ENCODE measurements at places on chromosomes 16 and 17.

DNA sequence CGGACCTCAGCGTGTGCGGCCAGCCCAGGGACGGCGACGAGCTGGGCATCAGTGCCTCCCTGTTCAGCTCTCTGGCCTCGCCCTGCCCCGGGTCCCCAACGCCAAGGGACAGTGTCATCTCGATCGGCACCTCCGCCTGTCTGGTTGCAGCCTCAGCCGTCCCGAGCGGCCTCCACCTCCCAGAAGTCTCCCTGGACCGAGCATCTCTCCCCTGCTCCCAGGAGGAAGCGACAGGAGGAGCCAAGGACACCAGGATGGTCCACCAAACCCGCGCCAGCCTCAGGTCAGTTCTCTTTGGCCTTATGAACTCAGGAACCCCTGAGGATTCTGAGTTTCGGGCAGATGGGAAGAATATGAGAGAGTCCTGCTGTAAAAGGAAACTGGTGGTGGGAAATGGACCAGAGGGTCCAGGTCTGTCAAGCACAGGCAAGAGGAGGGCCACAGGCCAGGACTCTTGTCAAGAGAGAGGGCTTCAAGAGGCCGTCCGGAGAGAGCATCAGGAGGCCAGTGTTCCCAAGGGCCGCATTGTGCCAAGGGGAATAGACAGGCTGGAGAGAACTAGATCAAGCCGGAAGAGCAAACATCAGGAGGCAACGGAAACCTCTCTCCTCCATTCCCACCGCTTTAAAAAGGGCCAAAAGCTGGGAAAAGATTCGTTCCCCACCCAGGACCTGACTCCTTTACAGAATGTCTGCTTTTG, 825 bp downstream of the HASPIN start:
- no peak for DNase-seq

DNA sequence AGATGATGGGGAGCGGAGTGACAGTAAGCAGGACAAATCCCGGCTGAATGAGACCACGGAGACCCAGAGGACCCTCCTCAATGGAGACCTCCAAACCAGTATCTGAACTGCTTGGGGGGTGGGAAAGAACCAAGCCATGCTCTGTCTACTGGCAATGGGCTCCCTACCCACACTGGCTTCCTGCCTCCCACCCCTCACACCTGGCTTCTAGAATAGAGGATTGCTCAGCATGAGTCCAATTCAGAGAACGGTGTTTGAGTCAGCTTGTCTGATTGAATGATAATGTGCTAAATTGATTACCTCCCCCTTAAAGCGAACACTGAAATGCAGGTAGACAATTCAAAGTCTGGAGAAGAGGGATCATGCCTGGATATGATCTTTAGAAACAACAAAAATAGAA, 5.5 kb downstream of the SSTR2 start:
- DNase-seq: no peak

GRCh38 chr17:79411419-79411818, 199.4 kb downstream of the RBFOX3 start:
- DNase-seq: no peak

DNA sequence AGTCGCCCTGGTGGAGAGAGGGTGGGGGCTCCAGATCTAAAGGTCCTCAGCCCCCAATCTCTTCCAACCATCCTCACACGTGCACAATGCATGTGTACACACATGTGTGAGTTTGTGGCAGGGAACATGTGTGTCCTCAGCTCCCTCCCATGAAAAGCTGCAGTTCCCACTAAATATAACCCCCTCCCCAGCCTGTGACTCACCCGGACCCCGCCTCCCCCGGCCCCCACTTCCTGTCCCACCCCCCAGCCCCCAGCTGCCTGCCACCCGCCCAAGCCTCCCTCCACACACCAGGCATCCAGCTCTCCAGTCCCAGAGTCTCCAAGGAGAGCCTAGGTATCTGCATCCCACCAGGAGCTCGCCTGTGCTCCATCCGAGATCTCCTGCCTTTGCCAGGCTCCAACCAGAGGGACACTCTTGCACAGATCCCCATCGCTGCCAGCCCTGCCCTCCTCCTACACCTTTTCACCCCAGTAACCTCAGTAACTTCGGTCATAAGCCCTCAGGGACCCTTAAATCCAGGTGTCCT, 3.9 kb downstream of the DLG4 start:
- DNase-seq: peak; percentile 54

DNA sequence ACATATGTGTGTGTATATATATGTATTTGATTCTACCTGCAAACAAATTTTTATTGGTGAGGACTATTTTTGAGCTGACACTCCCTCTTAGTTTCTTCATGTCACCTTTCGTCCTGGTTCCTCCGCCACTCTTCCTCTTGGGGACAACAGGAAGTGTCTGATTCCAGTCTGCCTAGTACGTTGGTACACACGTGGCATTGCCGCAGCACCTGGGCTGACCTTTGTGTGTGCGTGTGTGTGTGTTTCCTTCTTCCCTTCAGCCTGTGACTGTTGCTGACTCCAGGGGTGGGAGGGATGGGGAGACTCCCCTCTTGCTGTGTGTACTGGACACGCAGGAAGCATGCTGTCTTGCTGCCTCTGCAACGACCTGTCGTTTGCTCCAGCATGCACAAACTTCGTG, 29.4 kb upstream of the CACNG5 start:
- DNase-seq: no peak

DNA sequence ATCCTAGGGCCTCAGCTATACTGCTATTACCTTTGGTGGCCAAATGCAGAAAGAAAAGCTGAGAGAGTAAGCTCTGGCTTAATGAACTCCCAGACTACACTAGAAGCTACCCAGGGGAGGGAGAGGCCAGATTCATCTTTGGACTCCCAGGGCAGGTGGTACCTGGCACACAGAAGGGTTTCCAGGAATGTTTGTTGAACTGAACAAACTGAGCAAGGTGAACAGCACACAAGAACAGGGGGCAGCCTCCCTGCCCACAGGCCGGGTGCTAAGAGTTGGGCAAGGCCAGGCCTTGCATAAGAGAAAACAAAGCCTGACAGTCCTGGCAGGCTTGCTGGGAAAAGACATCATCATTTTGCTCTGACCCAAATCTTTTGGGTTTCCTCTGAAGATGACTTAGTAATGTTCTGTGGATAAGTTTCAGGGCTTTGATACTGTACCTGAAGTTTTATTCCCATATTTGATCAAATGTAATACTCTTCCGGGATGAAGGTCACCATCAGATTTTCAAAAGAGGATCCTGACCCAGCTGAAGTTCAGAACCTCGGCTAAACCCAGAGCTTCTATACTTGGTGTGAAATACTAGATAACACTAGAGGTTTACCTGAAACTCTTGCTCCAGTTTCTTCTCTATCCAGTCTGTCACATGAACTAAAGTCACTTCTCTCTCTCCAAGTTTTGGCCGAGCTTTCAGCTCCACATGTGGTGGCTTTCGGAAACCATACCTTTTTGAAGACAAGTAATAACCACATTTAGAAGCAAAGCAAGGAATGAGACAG, 20.5 kb upstream of the ERN1 start:
- no peak for DNase-seq

DNA sequence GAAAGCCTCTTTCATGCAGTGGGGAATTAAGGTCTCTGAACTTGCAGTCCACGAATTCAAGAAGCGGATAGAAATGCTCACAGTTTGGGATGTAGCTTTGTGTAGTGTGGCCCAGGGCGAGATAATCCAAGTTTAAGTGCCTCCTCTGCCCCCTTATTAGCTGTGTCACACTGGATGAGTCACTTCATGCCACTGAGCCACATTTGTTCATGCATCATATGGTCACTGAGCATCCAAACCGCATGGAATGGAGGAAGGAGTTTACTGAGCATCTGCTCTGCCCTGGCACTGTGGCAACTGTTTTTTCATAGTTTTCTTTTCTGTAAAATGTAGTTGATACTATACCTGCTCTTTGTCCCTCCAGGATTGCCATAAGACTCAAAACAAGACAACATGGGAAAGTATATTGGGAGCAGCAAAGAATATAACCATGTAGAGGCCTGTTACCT, 15.1 kb upstream of the DHX8 start:
- DNase-seq: peak; percentile 91

DNA sequence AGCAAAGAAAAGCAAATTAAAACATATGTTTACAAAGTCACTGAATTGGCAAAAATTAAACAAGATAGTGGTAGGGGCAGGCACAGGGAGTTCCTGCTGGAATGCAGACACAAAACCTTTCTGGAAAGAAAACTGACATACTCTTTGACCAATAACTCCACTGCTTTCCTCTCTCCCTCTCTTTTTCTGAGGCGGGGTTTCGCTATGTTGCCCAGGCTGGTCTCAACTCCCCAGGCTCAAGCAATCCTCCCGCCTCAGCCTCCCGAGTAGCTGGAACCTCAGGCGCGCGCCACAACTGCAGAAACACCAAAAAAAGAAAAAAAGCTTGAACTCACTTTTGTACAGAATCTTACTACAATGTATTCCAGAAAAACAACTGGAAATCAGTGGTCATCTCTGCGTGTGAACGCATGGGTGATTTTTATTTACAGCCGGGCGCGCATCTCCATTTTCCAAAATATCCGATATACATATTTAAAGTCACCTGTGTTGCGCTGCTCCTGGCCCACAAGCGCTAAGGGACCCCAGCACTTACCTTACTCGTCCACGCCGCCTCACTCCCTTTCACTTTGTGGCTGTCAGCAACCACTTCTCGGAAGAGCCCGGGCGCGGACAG, 480 bp downstream of the TXNL4B start:
- DNase-seq: peak; percentile 74

- peak; percentile 78 for DNase-seq
These were observed 7.0 kb downstream of the CORO6 start for GRCh38 chr17:29615492-29616299.

GRCh38 chr17:39238311-39238972, 12.7 kb upstream of the STAC2 start:
- DNase-seq: peak; percentile 42

GRCh38 chr16:26645614-26646013, 421.1 kb upstream of the C16orf82 start:
- DNase-seq: no peak

- DNase-seq: no peak
These were observed 170.0 kb downstream of the ENGASE start for GRCh38 chr17:79244665-79245064.

DNA sequence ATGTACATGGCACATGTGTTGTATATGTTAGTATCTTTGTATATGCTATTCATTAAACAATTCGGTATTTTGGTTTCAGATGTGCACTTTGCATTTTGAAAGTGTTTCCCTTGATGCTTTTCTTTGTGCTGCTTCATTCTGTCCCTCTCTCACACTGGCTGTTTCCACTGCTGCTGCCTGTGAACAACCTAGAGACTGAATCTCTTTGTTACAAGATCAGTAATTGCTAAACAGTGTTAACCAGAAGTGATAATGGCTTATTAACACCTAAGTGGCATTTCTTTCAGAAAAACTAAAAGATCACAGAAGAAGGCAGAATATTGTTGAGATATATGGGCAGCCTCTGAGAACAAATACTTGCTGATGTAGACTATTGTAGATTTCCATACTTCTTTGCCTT, 84.7 kb downstream of the KIF2B start:
- DNase-seq: no peak

DNA sequence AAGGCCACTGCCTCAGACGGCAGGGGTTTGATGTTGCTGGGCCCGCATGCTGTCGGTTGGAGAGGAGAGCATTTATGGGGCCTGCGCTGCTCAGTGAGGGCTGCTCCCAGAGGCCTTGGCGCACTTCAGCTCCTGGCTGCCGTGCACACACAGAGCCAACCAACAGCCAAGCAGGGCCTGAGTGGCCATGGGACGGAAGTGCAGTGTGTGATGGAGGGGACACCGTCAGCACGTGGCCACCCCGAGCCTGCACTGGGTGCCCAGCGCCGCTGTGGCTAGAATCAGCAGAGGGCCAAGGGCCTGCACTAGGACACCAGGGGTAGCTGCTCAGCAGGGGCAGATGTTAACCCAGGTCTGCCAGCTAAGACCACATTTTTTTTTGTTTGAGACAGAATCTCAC, 21.8 kb downstream of the KLHL36 start:
- DNase-seq: no peak

GRCh38 chr17:32523827-32524552, 37.2 kb downstream of the CDK5R1 start:
- DNase-seq: no peak

DNA sequence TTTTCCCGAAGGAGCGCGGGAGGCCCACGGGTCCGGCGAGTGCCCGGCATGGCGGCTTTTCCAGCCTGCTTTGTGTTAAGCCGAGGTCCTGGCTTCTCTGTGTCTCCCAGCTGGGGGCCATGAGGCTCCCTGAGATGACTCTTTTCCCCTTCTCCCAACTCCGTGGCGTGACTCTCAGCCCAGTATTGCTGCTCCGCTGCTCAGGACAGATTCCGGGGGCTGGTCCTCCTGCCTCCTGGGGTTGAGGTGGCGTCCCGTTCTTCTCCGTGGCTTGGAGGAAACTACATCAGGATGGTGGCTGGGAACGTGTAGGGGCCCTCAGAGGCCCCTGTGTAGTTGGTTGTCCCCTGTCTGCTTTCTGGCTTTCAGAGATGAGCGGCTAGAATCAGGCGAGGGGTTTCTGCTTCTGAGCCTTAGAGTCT, 951 bp downstream of the GPS1 start:
- DNase-seq: no peak

GRCh38 chr16:6558661-6559060, 774.0 kb upstream of the RBFOX1 start:
- DNase-seq: no peak

DNA sequence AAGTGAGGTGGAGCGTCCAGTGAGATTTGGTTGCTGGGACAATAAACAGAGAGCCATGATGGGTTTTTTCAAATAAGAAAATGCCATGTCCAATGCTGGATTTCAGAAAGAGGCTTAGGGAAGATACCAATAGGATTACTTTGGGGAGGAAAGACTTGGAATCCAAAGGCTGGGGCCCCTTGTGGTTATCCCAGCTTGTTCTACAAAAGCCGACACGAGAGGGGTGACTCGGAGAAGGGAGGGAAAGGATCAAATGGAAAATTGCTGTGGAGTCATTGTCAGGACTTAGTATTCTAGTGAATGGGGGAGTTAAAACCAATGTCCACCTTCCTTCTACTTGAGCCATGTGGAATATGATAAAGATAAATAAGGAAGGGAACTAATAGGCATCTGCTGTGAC, 305.5 kb downstream of the SOX9 start:
- no peak for DNase-seq

DNA sequence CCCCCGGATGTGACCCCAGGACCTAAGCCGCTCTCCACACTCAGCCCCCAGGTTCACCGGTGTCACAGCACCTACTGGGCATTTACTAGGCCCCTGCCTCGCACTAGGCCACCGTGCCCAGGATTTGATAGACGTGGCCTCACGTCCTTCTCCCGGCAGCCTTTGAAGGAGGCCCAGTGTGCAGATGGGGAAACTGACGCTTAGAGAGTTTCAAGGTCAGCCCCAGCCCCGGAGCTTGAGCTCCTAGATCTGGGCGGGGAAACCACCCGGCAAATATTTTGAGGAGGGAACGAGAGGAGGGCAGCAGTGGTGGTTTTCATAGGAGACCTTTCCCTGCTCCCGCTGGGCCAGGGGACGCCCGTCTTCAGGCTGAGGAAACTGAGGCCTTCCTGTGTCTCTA, 10.3 kb downstream of the ZFPM1 start:
- DNase-seq: no peak

- DNase-seq: no peak
These were observed 19.3 kb upstream of the SHISA6 start for GRCh38 chr17:11221721-11222120.

- no peak for DNase-seq
These were observed 79.8 kb downstream of the ENGASE start for GRCh38 chr17:79154446-79154845.

Measured in fibroblast of skin of back (primary cell).